Activated T-cell treated with anti-CD3 and anti-CD28 coated beads for 1 hour (primary cell): ENCODE measurements at places on chromosomes 1 and 21.

- no peak for DNase-seq
These were observed 50.3 kb downstream of the MCOLN2 start for GRCh38 chr1:84946631-84947030.

- no peak for DNase-seq
These were observed 24.0 kb downstream of the PUM1 start for GRCh38 chr1:31041529-31041928.

GRCh38 chr1:224472806-224473205 is 38.2 kb upstream of the WDR26 start:
- DNase-seq = no peak

GRCh38 chr1:21090463-21090862 is 86.2 kb downstream of the EIF4G3 start:
- no peak for DNase-seq

DNA sequence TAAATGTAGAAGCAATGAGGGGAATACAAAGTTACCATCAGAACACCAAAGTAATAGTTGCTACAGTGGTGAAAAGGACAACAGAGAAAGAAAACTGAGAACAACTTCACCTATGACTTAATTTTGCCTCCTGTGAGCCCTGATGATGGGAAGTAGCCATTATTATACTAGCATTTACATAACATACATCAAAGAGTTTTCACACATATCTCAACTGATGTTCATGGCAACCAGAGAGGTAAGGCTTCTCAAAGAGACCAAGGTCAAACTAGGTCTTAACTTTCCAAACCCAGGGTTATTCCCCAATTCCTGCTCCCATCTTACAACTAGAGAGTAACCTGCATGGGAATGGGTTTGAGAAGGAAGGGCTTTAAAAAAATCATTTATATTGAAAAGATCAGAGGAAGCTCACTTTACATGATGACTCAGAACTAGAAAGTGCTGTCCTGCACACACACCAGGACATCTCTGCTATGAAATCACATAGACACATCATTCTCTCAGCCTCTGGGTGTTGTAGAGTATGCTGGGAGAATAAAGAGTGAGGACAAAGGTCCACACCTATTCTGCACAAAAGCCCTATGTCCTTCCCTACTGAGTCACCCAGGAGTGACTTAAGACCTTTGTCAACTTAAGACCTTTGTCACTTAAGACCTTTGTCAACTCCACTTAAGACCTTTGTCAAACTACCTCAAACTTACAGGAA is 179.7 kb downstream of the TNFSF18 start:
- no peak for DNase-seq

DNA sequence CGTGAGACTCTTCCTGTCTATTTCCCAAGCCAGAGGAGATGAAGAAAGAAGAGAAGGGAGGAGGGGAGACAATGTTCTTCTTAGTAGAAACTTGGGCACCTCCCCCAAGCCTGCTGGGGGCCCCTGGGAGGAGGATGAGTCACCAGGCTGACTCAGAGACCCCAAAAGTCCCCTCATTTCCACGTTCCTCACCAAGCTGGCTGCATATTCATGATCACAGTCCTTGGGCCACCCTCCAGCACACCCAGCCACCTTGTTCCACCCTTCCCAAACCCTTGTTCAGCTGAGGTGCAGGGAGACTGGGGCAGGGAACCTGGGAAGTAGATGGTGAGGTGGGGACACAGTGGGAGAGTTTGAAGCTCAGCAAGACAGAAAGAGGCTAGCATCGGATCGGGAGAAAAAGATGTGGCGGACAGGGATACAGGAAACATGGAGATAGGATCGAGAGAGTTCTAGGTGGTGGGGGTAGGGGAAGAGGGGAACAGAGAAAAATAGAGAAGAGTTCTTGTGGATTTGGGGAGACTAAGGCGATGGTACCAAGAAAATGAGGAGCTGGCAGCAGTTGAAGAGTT is 712 bp downstream of the RAB13 start:
- no peak for DNase-seq
